Caudate nucleus (tissue), 63 donors: ENCODE measurements at places on chromosomes 2 and 18.

- no peak for DNase-seq
These were observed 2.9 kb upstream of the COQ10B start for GRCh38 chr2:197450465-197450864.

- DNase-seq, result no peak
These were observed 26.9 kb downstream of the MAIP1 start for GRCh38 chr2:199982126-199982843.

DNA sequence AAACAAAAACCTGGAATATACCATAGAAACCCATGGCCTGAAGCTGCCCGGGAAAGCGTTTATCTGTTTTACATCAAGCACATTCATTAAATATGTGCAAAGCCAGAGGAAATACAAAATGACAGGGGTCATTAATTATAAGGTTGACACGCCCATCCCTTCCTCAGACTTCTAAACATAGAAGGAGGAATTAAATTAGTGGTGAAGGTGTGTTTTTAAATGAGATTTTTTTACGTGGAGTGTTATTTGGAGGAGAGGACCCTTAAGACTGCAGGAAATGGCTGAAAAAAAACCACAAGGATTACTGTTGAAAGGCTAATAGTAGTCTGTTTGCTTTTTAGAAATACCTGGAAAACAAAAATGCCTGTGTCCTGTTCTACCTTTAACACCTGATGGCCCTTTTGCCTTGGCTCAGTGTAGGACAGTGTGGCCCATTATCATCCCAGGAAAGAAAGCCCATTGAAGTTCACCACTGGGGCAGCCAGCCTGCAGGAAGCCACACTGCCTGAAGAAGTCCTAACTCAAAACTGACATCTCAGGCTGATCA, 123.2 kb downstream of the EPHA4 start:
- no peak for DNase-seq

DNA sequence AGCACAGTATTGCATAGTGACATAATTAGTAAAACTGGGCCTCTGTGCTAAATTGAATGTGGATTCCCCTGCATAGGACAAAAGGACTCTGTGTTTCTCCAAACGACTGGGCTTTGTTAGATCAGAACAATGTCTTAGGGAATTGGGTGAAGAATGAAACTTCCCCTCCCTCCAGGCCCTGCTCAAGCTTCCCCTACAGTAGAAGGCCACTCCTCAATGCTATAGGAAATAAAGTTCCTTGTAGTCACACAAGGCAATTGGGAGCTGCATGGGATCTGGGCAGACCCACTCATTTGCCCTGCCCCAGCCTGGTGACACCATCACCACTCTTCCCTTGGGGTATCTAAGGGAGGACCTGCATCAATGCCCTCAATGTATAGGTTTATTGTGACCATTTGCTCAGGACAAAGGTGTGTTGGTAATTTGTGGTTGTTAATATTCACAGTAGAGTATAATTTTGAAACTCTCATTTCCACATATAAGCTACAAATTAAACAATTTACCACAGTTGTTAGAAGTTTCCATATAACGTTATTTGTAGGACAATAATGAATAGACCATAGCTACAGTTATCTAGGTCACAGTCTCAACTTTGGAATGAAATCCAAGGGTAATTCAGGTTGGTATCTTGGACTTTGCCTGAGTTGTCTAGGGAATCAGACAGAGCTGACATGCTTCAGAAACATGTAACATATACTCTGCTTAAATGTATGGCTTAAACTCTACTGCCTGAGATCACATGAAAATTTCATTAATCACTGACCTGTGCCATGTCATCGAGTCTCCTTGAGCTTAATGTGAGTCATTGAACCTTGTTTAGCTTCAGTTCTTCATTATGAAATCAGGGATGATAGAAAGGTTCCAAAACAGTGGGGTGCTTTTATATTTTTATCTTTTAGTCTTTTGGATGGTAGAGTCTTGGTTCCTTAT, 64.8 kb upstream of the DARS1 start:
- no peak for DNase-seq

GRCh38 chr2:240595381-240596079, 9.0 kb downstream of the CAPN10 start:
- DNase-seq, result no peak

GRCh38 chr2:157900203-157900602, 24.1 kb upstream of the ACVR1 start:
- DNase-seq, result no peak

- DNase-seq, result no peak
These were observed 69.5 kb downstream of the GPD2 start for GRCh38 chr2:156505696-156506095.

DNA sequence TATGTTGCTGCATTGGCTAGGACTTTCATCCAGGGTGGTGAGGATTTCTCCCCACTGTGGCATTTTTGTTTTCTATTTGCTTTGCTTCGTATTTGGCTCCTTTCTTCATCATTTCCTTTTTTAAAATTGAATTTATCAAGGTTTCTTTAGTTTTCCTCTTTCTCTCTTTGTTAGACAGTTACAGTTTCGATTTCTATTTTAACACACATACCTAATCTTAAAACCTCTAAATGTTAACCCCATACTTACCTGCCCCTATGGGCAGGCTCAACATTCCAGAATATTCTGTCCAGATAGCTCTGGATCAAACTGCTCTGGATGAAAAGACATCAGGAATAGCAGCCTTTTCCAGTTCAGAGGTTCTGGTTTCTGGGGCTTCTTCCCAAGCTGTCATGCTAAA, 49.2 kb downstream of the DIPK1C start:
- DNase-seq, result no peak

DNA sequence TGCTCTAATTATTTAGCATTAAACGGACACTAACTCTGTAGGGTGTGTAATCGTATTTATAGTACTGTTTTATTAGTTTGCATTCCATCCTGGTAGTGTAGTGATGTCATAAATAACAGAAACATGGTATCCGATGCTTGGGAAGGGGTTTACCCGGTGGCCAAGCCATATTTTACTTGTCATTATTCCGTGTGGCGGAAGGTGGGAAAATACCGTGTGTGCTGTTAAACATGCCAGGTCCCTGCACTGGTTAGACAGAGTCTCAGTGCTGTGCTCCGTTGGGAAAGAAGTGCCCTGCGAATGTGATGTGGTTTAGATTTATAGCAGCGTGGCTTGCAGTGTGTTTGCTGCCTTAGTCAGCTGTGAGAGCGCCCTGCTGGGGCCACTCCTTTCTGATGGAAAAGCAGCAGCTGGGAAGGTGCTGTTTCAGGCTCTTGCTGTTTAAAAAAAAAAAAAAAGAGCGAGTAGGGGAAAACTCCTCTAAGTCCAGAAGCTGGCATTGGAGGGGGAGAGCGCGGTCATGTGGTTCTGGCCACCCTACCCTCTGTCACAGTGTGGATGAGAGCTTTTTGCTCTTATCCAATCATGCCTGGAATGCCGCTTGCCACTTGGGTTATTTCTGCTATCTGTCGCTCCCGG, 211.0 kb downstream of the NEDD4L start:
- no peak for DNase-seq

DNA sequence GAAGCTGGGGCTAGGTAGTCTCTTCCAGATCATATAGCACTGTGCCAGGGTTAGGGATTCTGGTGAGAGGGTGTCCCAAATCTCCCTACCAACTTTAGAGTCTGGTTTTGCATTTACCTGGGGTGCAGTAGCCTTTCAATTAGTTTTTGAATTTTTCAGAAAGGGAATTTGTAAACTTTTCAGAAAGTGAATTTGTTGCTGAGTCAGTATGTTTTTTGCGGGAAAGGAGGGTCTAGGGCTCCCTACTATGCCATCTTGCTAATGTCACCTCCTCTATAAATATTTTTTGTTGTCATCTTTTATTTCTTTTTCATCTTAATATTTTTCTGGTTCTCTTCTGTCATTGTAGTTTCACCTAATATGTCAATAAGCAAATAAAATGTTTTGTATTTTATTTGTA, 95.8 kb upstream of the FAM98A start:
- DNase-seq, result no peak

DNA sequence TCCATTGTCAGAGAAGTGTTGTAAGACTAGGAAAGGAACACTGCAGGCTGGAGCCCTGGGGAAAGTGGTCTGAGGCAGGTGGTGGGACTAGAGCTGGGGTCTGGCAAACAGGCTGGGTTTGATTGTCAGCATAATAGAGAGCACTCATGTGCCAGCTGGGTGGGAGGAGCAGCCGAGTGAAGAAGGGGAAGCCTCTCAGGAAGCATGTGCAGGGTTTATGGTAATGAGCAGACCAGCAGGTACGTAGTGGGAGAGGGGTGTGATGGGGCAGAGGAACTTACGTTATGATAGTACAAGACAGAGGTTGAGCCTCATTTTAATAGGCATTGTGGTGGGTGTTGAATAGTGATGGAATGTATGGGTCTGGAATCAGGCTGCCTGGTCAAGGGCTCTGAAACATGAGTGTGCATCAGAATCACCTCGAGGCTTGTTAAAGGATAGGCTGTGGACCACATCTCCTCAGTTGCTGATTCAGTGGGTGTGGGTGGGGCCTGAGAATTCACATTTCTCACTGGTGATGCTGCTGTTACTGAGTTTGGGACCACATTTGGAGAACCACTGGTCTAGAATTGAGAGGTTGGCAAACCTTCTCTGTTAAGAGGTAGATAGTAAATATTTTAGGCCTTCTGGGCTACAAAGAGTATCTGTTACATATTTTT, 1.7 kb upstream of the MGAT5 start:
- no peak for DNase-seq

DNA sequence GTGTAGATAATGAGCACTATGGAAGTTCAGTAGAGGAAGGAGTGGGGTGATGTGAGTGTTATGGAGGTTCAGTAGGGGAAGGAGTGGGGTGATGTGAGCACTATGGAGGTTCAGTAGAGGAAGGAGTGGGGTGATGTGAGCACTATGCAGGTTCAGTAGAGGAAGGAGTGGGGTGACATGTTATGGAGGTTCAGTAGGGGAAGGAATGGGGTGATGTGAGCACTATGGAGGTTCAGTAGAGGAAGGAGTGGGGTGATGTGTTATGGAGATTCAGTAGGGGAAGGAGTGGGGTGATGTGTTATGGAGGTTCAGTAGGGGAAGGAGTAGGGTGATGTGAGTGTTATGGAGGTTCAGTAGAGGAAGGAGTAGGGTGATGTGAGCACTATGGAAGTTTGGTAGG, 116.3 kb upstream of the SMAD7 start:
- no peak for DNase-seq

- no peak for DNase-seq
These were observed 428.7 kb upstream of the ACVR2A start for GRCh38 chr2:147416099-147416498.

DNA sequence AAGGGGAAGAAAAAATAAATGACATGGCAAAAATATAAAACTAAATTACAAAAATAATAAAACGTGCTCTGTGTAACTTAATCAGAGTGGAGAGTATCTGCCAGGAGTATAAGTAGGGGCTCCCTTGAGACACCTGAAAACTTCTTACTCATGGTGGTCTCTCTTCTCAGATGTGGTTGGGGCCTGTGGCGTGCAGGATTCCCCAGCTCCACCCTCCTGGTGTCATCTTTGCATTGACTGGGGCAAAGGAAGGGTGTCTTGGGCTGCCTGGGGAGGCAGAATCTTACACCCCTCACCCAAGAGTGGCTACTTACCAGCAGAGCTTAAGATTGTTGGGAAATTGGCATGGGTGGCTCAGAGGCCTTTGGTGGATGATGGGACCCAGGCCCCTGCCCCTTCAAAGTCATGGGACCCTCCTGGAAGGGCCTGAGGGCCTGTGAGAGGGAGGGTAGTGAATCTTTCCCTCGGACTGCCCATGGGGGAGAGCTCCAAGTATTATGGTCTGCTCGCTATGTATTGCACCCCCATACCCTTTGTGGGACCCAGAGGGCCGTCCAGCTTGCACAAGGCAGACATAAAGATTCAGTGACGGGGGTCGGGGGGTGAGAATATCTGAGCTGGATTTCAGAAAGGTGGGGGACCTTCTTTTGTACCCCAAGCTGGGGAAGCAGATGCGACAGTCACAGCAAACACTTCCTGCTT, 6.9 kb upstream of the TRAF3IP1 start:
- DNase-seq, result no peak

- no peak for DNase-seq
These were observed 19.4 kb downstream of the MGAT4A start for GRCh38 chr2:98711506-98711905.

GRCh38 chr2:196268538-196269338, 97.4 kb upstream of the STK17B start:
- DNase-seq, result no peak
